Forelimb muscle (tissue), 1 donor: ENCODE measurements at places on chromosomes 7 and 10. TPM values are rescaled to one million over a fixed set of nuclear protein-coding genes. Genes with fewer than 3 reads are reported as not detected.

CYP3A7 gene
- polyA plus RNA-seq = 0.24 TPM

DNA sequence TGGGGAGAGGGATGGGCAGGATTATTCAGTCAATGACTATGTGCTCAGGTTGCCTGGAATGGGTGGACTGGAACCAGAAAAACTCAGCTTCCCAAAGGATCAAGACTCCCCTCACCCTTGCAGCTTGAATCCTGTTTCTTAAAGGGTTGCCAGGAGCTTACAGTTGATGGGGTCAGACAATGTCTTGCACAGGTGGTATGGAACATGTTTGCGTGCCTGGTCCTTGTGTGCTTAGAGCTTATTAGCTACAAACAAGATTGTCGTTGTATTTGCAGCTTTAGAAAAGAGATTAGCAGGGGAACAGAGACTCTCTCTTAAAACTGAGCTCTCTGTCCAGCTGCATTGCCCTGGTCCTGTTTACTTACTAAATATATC is 56.9 kb downstream of the PRR15 start:
- no peak for DNase-seq

GRCh38 chr7:40597517-40597916 is 462.7 kb downstream of the SUGCT start:
- no peak for DNase-seq

- DNase-seq = no peak
Measured at GRCh38 chr7:35657125-35657524, 37.8 kb downstream of the HERPUD2 start.

DNA sequence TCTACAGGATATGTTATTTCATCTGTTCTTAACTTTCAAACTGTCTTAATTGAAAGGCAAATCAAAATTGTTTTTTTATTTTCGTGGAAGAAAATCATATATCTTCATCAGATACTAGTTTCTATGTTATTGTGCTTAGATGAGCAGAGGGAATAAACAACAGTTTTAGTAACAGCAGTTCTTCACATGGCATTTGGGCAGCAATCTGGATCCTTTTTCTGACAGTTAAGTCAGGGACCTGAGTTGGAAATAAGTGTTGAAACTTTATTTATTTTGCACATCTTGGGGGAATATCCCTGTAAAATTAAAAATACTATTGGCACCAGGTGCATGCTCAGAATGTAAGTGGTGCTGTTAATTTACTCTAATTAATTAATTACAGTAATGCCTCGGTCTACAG is 296.3 kb downstream of the GPAM start:
- no peak for DNase-seq

- no peak for DNase-seq
Measured at GRCh38 chr7:157517782-157518513, 181.1 kb downstream of the DNAJB6 start.

- no peak for DNase-seq
Measured at GRCh38 chr7:101740981-101741725, 76.3 kb upstream of the CUX1 start.

DNA sequence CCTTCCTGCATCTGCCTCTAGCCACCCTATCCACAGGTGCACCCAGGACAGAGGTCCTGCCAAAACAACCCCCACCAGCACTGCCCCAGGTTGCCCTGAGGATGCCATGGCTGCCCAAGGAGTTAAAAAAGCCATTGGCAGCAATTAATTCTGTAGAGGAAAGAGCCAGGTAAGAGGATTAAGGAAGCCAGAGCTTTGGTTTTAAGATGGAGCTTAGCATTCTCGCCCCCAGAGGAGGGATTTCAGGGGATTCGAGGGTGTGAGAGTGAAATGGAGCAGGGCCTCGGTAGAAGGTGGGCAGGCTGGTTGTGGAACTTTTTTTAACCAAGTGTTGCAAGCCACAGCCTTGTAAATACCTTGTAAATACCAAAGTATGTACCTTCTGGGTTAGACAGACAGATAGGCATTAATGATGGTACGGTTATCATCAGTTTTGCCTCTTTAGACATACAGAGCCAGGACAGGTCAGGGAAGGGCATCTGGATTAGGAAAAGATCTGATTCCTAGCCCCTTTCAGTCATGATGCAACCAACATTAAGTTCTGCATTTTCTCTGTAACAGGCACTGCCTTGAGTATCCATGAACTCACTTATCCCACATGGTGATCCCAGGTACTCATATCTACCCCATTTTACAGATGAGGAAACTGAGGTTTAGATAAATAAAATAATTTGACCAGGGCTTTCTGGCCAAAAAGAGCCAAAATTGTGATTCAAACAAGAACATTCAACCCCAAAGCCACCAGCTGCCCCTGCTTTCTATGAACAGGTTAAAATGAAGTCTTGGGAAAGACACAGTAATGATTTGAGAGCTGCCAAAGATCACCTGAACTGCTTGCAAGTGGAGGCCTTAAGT is 120.7 kb upstream of the PPIF start:
- DNase-seq = no peak

DNA sequence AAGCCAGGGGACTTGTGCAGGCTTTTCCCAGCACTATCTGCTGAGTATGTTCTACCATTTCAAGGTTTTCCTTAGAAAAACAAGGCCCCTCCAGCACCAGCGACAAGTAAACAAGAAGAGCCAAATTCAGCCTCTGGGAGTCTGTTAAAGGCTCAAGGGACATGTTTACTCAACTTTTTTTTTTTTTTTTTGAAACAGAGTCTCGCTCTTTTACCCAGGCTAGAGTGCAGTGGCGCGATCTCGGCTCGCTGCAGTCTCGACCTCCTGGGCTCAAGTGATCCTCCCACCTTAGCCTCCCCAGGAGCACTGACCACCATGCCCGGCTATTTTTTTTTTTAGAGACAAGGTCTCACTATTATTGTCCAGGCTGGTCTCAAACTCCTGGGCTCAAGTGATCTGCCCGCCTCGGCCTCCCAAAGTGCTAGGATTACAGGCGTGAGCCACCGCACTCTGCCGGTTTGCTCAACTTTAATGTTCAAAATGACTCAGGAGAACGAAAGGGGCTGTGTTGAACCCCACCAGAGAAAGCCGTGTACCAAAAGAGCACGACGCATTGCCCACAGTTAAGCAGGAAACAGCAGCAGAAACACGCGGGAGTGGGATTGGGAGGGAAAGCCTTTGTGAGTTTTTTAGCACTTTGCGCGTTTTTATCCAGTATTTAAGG is 772 bp downstream of the PRDX3 start:
- no peak for DNase-seq

GRCh38 chr7:127996253-127997071 is 34.8 kb downstream of the LRRC4 start:
- DNase-seq = no peak

DNA sequence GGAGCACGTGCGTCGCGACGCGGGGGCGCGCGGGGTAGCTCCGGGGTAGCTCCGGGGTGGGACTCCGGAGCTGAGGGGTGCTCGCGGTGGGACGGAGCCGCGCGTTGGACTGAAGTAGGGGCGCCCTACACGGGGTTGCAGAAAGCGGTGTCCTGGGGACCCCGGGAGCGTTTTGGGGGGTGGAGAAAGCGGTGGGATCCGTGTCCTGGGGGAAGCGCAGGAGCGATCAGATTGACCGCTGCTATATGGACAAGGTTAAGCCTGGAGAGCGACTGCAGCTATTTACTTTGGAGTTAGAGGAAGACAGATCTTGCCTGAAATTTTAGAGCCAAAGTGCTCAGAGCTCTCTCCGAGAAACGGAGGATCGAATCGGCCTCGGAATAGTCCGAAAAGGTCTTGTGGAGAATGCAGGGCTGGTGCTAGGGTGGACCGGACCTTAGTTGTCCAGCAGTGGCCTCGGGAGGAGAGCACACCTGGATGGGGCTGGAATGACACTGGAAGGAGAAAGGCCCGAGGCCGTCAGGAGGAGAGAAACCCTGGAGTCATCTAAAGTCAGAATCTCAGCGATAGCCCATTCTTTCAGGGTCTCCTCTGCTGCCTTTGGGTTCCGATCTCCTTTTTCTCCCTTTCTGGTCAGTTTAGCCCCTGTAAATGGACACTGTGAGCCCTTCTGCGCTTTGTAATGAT is 564 bp downstream of the PDSS1 start:
- DNase-seq = no peak

DNA sequence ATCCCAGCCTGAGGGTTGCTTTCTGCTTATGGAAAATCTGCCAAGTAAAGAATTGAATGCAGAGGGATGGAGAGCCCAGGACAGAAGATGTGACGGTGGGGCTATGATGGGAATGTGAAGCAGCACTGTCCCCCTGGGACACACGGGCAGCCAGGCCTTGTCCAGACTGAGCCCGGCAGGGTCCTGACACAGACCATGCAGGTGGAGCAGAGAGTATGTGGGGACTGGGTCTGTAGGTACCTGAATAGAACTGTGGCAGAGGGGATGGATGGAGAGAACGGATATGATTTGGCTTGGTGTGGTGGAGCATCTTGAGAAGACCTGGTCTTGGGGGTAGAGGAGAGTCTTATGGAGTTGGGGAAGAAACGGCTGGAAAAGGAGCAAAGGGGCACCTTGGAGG is 732 bp upstream of the LRRC18 start:
- DNase-seq = no peak
